Diencephalon (tissue), 1 donor: ENCODE measurements at places on chromosomes 12 and 14. TPM values are rescaled to one million over a fixed set of nuclear protein-coding genes. Genes with fewer than 3 reads are reported as not detected.

The REP15 gene
- 1.6 TPM for total RNA-seq

The GRIN2B gene
- 97.1 TPM for total RNA-seq

The PAH gene
- 0.69 TPM for total RNA-seq

The FOXG1 gene
- 19.8 TPM for total RNA-seq

The DENND5B gene
- total RNA-seq: 53.7 TPM

The SDS gene
- 0.69 TPM for total RNA-seq

The SERPINA4 gene
- total RNA-seq: not detected

The FAM181A gene
- 6.7 TPM for total RNA-seq

The MGAT2 gene
- total RNA-seq: 40.4 TPM

The MSI1 gene
- total RNA-seq: 10.1 TPM

The CREBL2 gene
- 54.7 TPM for total RNA-seq

The NPC2 gene
- 31.8 TPM for total RNA-seq

The B4GALNT3 gene
- 3.0 TPM for total RNA-seq

The NID2 gene
- total RNA-seq: 13.6 TPM

The SYCP3 gene
- total RNA-seq: 0.46 TPM

The RTL1 gene
- total RNA-seq: 0.92 TPM

The ACADS gene
- 5.8 TPM for total RNA-seq

The BDKRB1 gene
- total RNA-seq: not detected

The RASSF8 gene
- 49.6 TPM for total RNA-seq

The ATL1 gene
- 128 TPM for total RNA-seq

The OR4E2 gene
- total RNA-seq: not detected

The PLEKHA5 gene
- total RNA-seq: 80.0 TPM

The MANSC4 gene
- not detected for total RNA-seq

The NINJ2 gene
- total RNA-seq: 1.8 TPM

The LUM gene
- total RNA-seq: 11.8 TPM

The KRT74 gene
- total RNA-seq: not detected

The RASSF9 gene
- total RNA-seq: 7.2 TPM

The VPS29 gene
- total RNA-seq: 105 TPM

The NDUFA12 gene
- 112 TPM for total RNA-seq

The CNTN1 gene
- total RNA-seq: 654 TPM

The NOS1 gene
- 11.8 TPM for total RNA-seq

The SPX gene
- total RNA-seq: 2.3 TPM

The METAP2 gene
- 51.0 TPM for total RNA-seq

The ACRBP gene
- total RNA-seq: 0.46 TPM

The NOXRED1 gene
- 0.69 TPM for total RNA-seq

The IAPP gene
- not detected for total RNA-seq

The IL26 gene
- not detected for total RNA-seq

The HSPB8 gene
- total RNA-seq: 9.2 TPM

The E2F7 gene
- 2.3 TPM for total RNA-seq

The TEX52 gene
- total RNA-seq: not detected

The INHBE gene
- total RNA-seq: not detected

The RNU4-1 gene
- total RNA-seq: under 0.01 TPM

The FERMT2 gene
- 76.4 TPM for total RNA-seq

The KLRB1 gene
- total RNA-seq: not detected

The CCDC197 gene
- total RNA-seq: not detected

The ENDOU gene
- total RNA-seq: not detected

The TMEM63C gene
- 12.7 TPM for total RNA-seq

The PLEKHG7 gene
- total RNA-seq: not detected

The RD3L gene
- total RNA-seq: 1.2 TPM

The RHEBL1 gene
- total RNA-seq: 1.6 TPM

The SLC25A47 gene
- total RNA-seq: not detected
